Liver (tissue), 10 donors: ENCODE measurements at places on chromosomes 1 and 21. TPM values are rescaled to one million over a fixed set of nuclear protein-coding genes. Genes with fewer than 3 reads are reported as not detected.

DNA sequence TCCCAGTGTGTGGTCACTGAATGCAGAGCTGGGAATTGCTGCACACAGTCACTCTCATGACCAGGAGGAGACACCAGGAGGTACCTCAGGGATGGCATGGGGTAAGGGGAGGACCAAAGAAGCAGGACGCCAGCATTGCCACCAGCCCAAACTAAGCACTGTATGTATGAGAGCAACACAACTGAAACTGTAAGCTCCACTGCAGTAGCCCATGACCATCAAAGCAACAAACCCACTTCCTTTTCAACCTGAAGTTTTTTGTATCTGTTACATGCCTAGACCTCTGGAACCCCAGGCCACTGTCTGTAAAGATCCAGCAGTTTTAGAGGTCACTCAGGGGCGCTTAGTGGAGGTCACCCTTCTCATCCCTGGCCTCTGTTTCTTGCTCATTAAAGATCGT lies 164.3 kb downstream of the SETD4 start:
- no peak for DNase-seq

The OR2AK2 gene
- not detected for total RNA-seq

- DNase-seq = no peak
Observed at GRCh38 chr1:223180731-223181321, 37.8 kb upstream of the TLR5 start.

The KMO gene
- 10.2 TPM for total RNA-seq

GRCh38 chr1:42137766-42138165 lies 15.4 kb upstream of the GUCA2B start:
- no peak for DNase-seq

DNA sequence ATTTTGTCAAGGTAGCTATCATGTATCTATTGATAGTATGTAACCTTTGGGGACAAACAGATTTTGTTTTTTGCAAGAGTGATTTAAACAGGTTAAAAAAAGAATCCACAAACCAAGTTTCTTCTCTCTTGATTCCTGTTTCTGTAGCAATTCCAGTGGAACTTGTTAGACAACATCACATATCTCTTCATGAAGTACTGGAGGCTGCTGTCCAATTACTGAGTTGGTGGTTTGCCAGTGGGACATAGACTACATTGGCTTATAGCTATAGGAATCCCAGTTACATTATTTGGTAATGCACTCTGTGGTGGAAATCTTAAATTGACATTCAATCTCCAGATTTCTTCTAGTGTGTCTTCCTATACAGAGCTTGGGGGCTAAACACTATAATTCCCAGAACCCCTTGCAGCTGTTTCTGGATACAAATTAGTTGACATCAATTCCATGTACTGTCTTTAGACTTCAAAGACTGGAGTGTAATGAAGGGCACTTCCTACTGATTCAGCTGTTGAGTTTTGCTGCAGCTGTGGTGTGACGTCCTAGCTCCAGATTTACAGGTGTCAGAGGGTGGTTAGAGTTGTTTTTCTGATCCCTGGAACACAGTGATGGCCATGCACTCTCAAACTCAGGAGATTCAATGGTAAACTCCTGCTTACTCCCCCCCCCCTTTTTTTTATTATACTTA lies 29.4 kb upstream of the GCLM start:
- no peak for DNase-seq
